ENCODE measurements at places on chromosomes 13 and 19. TPM values are rescaled to one million over a fixed set of nuclear protein-coding genes. Genes with fewer than 3 reads are reported as not detected.

The LGALS7 gene
- total RNA-seq, result 1.1 TPM

DNA sequence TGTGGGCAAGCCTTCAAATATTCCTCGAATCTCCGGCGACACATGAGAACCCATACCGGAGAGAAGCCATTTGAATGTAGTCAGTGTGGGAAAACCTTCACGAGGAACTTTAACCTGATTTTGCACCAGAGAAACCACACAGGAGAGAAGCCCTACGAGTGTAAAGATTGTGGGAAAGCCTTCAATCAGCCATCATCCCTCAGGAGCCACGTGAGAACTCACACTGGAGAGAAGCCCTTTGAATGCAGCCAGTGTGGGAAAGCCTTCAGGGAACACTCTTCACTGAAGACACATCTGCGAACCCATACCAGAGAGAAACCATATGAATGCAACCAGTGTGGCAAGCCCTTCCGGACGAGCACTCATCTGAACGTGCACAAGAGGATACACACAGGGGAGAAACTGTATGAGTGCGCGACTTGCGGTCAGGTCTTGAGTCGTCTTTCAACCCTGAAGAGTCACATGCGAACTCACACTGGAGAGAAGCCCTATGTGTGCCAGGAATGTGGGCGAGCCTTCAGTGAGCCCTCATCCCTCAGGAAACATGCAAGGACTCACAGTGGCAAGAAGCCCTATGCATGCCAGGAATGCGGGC is 28.8 kb downstream of the ZNF333 start:
- DNase-seq, result no peak

DNA sequence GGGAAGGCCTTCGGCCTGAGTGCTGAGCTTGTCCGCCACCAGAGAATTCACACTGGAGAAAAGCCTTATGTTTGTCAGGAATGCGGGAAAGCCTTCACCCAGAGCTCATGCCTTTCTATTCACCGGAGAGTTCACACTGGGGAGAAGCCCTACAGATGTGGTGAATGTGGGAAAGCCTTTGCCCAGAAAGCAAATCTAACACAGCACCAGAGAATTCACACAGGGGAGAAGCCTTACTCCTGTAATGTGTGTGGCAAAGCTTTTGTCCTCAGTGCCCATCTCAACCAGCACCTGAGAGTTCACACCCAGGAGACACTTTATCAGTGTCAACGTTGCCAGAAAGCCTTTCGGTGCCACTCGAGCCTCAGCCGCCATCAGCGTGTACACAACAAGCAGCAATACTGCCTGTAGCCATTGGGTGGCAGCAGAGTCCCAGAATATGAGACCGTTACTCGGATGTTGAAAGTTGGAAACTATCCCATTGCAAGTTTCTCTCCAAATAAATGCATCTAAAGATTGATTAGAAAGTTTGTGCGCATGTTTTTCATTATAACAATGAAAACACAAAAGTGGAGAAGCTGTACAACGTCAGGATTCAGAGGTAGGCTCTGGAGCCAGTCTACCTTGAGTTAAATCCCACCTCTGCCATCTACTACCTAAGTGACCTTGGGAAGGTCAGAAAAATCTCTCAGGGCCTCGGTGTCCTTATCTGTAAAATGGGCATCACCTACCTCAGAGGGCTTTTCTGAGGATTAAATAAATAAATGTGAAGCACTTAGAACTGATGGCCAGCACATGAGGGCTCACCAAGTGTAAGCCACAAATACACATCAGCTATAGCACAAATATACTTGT is 21.1 kb downstream of the ZNF473 start:
- peak; percentile 51 for DNase-seq

- no peak for DNase-seq
Measured at GRCh38 chr13:106284358-106284757, 251.1 kb downstream of the EFNB2 start.

All from occipital lobe (tissue), 3 donors.